ENCODE measurements at places on chromosomes 5 and 9.

DNA sequence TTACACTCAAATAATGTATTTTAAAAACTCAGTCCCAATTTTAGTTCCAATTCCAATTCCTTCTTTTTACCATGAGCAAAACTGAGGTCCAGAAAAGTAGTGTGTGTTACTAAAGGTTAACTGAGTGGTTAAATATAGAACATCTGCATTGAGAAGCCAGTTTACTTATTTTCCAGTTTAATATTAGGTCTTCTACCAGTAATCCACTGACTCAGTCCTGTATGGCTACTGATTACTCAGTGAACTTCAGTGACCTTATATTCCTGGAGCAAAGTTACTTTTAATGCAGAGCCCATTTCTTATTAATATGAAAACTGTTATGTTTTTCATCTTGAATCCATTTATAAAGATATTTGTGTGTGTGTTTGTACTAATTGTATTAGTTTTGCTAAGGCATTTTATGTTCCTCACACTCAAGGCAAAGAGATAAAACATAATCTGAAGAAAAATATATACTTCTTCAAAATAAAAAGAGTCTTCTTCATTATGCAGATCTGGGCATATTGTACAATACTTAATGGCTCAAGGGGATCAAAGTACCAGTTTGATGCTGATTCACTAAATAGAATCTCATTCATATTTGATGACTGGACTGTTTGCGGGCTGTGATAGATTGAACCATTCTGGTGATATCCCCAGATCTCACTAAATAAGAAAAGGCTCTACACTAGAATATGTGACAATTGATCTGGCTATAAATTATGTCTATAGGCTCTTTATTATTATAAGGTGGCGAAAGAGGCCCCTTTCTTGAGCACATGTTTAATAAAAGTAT, 60.8 kb downstream of the DMXL1 start:
- DNase-seq: no peak

DNA sequence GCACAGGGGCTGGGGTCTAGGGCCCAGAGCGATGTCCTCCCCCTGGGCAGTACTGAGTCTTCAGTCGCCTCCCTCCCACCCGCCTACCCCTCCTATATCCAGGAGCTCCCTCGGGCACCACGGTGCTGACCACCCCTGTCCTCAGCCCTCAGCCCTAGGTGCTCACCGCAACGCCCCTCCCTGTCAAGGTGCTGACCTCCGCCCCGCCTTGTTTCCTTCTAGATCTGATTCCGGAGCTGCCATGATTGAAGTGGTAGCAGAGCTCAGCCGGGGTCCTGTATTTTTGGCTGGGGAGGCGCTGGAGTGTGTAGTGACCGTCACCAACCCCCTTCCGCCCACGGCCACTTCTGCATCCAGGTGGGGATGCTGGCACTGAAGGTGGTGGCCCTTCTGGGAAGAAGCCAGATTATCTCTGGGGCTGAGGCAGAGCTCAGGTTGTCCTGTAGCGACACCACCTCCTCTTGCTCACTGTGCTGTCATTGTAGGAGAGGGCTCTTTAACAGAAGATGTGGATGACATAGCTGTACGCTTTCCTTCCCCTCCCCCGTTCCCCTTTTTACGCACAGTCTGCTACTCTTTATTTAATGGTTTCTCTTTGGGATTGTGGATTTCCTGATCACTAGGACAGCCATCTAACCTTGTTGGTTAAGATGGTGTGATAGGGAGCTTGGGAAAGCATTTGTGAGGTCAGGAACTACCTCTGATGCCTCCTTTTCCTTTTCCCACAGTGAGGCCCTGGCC, 598 bp downstream of the RGP1 start:
- no peak for DNase-seq

DNA sequence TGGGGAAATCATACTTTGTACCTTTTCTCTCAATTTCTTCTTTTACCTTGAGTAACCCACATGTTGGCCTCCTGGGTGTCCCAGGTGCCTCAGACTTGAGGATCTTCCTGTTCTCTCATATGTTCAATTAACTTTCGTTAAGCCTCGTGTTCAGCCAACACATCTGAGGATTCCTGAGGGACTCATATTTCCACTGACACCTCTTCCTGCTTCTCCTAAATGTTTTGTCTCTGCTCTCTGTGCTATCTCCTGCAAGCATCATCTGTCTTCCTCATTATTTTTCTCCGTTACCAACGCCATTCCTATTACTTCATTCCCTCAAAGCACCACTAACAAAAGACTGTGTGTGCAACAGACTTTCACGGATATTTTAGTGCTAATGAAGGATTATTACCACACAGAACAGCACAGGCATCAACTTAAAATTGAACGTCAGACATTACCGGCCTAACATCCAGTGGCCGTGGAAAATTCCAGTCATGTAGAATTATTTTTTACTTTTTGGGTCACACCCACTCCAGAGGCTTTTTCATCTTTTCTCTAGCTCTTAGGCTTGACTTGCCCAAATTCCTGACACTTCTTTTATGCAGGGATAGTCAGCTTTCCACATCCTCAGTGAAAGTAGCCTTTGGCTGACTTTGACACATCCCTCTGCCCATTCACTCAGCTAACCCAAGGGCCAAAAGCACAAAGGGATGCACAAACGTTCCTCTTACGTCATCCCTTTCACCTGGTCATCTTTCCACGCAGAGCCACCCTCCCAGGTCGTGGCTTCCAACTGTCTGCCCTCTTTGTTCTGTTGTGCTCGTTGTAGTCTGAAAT, 46.0 kb upstream of the OSMR start:
- DNase-seq: no peak

GRCh38 chr9:91811024-91811909, 138.8 kb downstream of the ROR2 start:
- no peak for DNase-seq

DNA sequence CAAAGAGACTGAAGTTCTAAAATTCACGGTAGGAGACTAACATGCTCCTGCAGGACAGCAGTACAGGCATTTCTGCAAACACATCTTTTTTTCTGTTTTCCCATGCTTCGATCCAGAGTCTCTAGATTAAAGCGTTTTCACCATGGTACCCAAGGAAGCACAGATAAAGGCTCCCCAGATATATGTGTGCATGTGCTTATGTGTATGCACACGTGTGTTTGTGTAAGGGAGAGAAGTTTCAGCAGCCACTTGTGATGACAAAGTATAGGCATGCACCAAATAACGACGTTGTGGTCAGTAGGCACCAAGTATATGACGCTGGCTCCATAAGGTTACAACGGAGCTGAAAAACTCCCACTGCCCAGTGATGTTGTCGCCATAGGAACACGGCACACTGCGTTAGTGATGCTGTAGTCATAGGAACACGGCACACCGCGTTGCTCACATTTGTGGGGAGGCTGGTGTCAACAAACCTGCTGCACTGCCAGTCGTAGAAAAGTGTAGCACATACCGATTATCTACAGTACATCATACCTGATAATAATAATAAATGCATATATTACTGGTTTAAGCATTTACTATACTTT, 21.7 kb downstream of the MED10 start:
- DNase-seq: no peak

DNA sequence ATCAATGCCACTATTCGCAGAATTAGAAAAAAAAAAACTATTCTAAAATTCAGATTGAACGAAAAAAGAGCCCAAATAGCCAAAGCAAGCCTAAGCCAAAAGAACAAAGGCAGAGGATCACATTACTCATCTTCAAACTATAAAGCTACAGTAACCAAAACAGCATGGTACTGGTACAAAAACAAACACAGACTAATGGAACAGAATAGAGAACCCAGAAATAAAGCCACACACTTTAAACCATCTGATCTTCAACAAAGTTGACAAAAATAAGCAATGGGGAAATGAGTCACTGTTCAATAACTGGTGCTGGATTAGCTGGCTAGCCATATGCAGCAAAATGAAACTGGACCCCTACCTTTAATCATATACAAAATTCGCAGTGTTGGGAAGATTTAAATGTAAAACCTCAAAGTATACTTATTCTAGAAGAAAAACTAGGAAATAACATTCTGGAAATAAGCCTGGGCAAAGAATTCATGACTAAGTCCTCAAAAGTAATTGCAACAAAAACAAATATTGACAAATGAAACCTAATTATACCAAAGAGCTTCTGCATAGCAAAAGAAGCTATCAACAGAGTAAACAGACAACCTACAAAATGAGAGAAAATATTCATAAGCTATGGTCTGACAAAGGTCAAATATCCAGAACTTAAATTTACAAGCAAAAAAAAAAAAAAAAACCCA, 153.7 kb downstream of the NDUFS4 start:
- DNase-seq: no peak

DNA sequence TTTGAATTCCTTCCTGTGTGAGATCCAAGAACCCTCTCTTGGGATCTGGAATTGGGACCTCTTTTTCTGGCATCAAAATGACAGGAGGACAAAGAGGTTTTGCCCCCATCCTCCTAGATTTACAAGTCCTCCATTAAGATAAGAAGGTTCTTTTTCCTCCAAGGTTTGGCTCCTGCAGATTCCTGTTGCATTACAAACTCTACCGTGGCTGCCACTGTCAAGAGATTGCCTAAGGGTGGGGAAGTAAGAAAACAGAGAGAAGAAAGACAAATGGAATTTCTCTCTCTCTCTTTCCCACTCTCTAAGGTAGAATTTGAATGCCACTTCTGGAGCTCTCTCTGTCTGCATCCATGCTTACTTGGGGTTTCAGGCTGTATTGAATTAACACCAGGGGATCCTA, 12.0 kb upstream of the SVEP1 start:
- DNase-seq: no peak

DNA sequence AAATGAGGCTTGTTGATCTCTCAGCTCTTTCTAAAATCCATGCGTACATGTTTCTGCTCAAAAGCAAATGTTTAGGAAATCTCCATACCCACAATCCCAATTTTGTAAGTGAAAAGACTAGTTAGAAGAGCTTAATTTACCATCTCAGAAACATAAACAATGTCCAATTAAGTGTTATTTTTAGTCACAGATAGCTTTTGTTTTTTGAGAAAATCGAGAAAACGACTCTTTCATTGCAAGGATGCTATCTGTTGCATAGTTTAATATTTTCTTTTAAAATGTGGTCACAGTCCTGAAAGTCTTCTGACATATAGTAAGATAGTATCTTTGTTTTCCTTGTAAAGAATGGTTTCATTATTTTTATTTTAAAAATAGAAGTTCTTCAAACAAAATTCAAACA, 338.0 kb upstream of the DAB2 start:
- no peak for DNase-seq

DNA sequence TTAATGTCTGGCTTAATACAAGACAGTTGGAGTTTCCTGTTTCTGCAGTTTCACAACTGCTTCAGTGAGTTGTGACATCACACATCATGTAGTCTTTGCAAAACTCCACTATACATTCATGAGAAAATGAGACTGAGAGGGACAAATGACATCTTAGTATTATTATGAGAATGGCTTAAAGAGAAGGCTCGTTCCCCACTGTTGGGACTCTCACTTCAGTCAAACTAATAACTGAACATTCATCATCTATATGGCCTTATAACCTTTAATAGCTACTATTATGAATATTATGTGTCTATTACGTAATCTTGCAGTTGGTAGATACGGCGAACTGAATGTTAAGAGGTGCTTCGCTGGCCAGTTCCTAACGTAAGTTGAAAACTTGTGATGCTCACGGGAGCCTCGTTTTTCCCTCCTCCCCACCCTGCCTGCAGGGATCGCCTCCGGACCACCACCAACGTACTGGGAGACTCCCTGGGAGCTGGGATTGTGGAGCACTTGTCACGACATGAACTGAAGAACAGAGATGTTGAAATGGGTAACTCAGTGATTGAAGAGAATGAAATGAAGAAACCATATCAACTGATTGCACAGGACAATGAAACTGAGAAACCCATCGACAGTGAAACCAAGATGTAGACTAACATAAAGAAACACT, 79.4 kb downstream of the SLC1A3 start:
- no peak for DNase-seq

GRCh38 chr9:1238407-1238806, 188.2 kb downstream of the DMRT2 start:
- DNase-seq: no peak

- no peak for DNase-seq
Observed at GRCh38 chr9:14119694-14120514, 194.0 kb downstream of the NFIB start.

GRCh38 chr9:137040568-137040967, 5.4 kb downstream of the NPDC1 start:
- DNase-seq: no peak

DNA sequence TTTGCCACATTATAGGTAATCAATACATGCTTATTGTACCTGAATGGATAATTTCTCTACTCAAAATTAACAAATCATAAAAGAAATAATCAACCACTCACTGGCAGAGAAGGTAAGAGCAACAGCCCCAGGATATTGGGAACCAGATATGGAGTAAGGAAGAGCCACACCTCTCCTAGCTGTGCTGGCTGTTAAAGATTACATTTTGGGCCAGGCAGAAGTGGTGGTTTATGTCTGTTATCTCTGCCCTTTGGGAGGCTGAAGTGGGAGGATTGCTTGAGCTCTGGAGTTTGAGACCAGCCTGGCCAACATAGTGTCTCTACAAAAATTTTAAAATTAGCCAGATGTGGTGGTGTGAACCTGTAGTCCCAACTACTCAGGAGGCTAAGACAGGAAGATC, 56.4 kb downstream of the BHMT start:
- DNase-seq: no peak
